ENCODE measurements at places on chromosomes 2 and 18.

DNA sequence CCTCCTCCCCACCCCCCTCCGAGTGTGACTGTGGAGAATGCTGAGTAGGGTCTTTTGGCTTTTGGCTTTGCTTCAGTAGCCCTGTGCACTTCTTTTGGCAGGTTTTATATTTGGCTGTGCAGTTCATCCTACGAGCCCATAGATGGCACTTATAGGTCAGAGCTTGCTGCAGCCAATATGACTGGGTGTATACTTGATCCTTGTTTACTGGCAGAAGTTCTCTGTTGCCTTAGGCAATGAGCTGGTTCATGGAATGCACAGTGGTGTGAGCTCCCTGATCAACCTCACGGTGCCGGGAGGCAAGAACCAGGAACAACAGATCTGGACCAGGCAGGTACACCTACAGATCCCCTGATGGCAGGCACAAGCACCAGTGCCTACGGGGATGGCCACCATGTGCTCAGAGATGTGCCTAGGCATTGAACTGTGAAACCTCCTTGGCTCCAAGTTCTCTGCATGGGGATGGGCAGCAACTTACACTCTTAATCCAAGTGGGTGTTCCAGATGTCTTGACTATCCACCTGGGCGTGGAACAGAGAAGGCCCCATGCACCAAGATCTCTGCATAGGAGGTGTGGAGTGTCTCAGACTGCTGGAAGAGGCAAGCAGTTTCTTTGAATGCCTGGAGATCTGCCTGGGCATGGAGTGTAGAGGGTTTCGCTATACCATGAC is 190.4 kb downstream of the KIAA1328 start:
- no peak for DNase-seq

DNA sequence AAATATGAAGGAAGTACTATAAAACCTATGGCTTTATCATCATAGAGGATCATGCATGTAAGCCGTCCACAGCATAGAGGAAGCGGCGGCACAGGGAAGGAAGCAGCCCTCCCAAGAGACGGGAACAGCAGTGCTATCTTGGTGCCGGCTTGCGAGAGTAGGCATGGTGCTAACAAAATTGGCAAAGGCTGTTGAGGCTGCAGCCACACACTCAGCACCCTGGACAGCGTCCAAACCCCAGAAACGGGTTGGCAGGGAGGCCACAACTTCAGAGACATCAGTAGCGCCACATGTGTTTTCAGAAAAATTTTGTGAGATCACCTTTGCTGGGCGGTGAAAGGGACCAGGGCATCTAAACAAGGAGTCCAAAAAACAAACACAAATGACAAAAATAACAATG is 37.7 kb downstream of the NETO1 start:
- no peak for DNase-seq

- no peak for DNase-seq
Measured at GRCh38 chr18:52950155-52950554, 610.2 kb downstream of the DCC start.

DNA sequence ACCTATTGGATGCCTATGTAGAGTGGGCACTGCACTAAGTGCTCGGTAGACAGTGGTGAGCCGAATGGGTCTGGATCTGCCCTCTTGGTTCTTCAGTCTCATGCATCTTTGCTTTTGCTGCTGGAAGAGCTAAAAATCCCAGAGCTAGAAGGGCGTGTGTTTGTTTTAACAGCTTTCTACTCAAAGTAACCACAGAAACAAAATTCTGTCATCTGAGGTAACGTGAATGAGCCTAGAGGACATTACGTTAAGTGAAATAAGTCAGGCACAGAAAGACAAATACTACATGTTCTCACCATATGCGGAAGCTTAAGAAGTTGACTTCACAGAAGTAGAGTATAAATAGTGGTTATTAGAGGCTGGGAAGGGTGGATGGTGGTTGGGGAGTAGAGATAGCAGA is 119.8 kb downstream of the PLB1 start:
- DNase-seq, result no peak

DNA sequence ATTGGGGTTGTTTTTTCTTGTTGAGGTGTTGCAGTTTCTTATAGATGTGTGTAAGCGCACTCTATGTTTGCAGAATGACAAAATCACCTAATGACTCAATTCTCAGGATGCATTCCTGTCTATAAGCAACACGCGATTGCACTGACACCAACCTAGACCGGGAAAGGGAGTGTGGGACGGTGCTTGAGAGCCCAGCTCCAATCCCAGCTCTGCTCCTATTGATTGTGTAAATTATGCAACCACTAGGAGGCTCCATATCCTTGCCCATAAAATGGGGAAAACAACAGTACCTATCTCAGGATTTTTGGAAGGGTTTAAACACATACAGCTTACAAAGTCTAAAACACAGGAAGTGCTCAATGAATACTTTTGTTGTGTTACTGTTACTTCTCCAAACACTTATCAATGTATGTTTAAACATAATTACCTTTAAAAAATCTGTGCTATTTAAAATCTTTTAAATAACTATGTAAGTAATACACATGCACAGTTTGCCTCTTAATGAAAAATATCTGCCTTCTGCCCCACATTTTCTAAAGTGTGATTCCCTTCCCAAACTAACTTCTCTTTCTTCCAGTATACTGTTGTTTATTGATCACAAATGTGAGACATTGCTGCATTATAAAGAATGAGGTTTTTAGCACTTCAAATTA is 132.5 kb downstream of the SPHKAP start:
- DNase-seq, result no peak

DNA sequence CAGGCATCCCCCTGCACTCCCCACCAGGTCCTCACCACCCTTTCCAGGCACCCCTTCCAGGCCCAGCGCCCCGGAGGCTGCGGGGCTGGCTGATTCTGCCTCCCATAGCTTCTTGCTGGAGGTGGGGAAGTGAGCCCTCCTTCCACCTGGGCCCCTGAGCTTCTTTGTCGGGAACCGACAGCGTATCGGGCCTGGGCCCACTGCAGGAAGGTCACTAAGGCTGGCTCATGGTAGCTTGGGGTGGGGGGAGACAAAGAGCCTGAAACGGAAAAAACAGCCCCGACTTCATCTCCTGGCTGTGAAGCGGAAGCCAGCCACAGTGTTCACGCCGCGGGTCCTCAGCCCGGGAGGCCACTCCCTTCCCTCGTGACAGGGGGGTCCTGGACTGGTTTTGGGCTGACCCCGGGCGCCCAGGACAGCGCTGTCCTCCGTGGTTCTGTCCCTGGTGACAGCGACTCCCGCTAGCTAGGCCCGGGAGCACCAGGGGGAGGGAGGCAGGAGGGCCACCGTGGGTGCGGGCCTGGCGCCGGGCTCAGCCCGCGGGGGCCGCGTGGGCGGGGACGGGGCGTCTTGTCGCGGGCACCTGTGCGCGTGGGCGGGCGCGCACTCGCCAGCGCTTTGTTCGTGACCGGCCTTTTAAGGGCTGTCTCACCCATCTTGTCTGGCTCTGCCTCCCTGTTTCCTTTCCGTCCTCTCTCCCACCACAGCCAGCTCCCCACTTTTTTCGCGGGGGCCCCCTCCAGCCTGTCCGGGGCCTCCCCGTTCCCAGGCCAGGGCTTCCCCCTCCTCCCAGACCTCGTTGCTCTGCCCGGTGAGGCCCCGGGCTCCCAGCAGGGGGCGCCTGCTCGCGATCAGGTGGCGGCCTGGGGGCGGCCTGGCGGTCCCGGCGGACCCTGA is 64.9 kb downstream of the DNMT3A start:
- DNase-seq, result peak; percentile 61

- DNase-seq, result no peak
Measured at GRCh38 chr18:78871618-78872017, 108.0 kb upstream of the SALL3 start.

DNA sequence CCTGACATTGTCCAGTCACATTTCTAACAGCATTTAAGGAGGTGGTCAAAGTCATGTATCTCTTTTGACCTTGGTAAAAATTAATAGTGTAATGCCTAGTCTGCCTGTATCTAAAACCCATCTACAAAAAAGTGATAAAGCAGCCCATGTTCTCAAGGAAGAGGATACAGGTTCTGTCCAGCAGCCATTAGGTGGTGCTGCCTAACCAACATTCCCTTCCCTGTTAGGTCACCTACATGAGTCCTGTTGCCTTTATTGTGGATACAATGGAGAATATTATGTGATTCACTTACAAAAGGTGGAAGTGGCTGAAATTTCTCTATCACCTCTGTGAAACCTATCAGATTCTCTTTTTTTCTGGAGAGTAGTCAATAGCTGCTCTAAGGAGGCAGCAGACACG is 52.5 kb downstream of the AQP4 start:
- no peak for DNase-seq

DNA sequence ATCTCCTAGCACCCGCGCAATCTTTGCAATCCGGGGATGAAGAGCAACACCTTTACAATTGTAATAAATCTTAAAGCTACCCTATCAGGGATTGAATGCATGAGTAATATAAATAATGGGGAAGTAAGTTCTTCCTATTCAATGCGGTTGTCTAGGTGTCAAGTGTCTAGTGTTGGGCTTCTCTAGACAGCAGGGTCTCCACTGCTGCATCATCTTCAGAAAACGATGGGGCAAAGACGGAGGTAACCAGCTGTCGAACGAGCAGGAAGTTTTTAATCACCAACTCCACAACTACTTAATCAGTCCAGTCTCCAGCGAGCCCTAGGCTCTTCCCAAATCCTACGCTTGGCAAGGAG is 573 bp downstream of the STAM2 start:
- DNase-seq, result no peak

DNA sequence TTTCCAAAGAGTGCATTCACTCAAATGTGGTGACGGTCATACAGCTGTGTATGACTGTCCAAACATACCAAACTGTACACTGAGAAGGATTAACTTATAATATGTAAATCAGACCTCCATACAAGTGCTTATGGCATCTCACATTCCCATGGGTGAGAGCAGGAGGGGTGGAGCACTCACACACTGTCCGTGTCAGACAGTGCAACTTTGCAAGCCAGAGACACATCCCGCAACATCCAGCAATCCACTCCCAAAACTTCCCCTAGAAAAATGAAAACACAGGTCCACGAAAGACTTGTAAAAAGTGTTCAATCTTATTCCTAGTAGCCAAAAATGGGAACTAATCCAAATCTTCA is 36.4 kb downstream of the FAM168B start:
- no peak for DNase-seq

DNA sequence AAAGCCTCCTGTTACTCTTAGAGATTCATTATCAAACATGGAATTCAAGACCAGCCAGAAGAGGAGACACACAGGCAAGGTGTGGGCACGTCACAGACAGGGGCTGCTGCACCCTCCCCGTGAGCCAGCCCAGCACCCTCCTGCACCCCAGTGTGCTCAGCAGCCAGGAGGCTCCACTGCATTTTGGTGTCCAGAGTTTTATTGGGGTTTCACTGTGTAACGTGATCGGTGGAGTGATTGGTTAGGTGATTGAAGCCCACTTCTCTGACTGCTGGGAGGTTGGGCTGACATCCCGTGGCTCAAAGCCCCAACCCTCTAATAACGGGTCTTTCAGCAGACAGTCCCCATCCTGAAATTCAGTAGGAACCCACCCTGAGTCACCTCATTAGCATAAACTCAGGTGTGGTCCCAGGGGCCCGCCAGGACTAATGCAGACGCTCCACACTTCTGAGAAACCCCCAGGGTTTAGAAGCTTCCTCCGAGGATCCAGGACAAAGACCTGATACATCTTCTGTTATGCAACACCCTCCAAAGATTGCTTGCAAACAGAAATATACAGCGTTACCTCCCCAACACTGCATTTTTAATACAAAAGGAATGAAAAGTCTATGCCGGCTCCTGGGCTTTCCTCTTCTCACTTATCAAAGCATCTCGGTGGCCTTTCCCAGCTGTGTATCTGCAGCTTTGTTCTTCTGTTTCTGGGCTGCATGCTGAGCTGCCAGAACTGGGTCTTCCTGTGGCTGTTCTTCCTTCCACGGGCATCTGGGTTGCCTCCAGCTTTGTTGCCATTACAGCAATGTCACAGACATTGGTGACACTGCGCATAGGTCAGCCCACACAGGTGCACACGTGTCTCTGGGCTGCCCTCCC is 43.7 kb upstream of the SNED1 start:
- no peak for DNase-seq

DNA sequence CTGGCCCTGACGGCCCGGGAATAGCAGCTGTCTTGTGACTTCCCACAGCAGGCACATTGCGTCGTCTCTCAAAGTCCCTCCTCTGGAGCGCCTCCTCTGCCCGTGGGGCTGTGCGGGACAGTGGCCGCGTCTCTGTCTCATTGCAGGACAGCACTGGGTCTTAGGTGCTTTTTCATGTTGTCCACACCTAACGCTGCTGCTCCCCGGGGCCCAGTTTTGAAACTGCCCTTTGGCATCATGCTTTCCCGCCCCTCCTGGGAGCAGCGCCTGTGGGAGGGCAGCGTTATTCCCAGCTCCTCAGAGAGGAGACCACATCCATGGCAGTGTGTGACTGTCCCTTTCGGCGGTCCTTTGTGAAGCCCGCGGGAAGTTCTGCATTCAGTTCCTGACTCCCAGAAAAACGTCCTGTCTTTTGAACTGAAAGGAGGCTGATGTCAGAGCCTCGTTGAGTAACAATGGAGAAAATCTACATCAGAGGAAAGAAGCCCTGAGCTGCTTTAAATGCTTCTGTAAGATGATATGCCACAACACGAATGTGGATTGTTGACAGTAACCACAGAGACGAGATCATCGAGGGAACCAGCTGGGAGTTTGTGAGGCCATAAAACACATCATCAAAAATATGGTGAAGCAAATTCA is 226.0 kb downstream of the FAM210A start:
- DNase-seq, result peak; percentile 83

GRCh38 chr2:140586379-140586778 is 1544.4 kb downstream of the LRP1B start:
- DNase-seq, result peak; percentile 42

DNA sequence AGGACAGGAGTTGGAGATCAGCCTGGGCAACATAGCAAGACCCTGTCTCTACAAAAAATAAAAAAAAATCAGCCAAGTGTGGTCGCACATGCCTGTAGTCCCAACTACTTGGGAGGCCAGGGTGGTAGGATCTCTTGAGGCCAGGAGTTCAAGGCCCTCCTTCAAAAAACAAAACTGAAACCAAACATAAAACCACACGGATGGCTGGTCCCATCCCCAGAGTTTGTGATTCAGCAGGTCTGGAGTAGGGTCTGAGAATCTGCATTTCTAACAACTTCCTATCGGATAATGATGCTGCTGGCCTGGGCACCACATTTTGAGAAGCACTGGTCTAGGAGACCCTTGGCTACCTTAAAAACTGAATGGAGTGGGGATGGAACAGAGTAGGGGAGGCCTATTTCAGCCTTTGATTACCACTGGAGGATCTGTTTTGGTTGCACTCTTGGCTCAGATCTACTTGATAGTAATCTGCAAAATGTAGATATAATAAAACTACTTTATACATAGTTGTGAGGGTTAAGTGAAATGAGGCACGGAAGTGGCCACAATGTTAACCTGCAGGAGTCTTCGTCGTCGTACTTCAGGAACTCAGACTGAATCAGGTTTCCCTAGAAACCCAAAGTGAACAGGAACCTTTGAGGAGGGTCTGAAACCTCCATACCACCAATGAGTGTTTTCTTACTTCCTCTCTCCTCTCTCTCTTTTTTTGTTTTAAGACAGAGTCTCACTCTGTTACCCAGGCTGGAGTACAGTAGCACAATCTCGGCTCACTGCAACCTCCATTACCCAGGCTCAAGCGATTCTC is 25.5 kb upstream of the NFE2L2 start:
- DNase-seq, result no peak

DNA sequence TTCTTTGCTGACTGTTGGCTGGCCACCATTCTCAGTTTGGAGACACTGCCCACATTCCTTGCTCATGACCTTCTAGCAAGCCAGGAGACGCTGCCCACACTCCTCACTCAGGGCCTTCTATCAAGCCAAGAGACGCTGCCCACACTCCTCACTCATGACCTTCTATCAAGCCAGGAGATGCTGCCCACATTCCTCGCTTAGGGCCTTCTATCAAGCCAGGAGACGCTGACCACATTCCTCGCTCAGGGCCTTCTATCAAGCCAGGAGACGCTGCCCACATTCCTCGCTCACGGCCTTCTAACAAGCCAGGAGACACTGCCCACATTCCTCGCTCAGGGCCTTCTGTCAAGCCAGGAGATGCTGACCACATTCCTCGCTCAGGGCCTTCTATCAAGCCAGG is 131.3 kb upstream of the CBLN2 start:
- DNase-seq, result no peak

Measured in endothelial cell of umbilical vein (primary cell).